ENCODE measurements at places on chromosomes 12 and 14. TPM values are rescaled to one million over a fixed set of nuclear protein-coding genes. Genes with fewer than 3 reads are reported as not detected.

Gene PLEKHD1
- total RNA-seq = 0.15 TPM

Gene PEBP1
- 75.5 TPM for total RNA-seq

Gene KCNH3
- 0.58 TPM for total RNA-seq

Gene GPR84
- 0.25 TPM for total RNA-seq

Gene FERMT2
- total RNA-seq = 2.8 TPM

Gene FAIM2
- total RNA-seq = 0.78 TPM

Gene ARHGDIB
- 1,463 TPM for total RNA-seq

Gene TBX3
- not detected for total RNA-seq

Gene VTI1B
- 73.3 TPM for total RNA-seq

Gene ACSS3
- not detected for total RNA-seq

Gene LMNTD1
- total RNA-seq = not detected

Gene DPPA3
- not detected for total RNA-seq

Gene NPFF
- total RNA-seq = not detected

Gene TMEM233
- total RNA-seq = not detected

Gene SLC17A8
- total RNA-seq = not detected

Gene KRT8
- total RNA-seq = 0.65 TPM

Gene ADAM21
- not detected for total RNA-seq

Gene BRI3BP
- 22.5 TPM for total RNA-seq

Gene MYRFL
- total RNA-seq = not detected

Gene KLRD1
- 1.1 TPM for total RNA-seq

Gene ENDOU
- total RNA-seq = not detected

Gene STAC3
- 4.1 TPM for total RNA-seq

Gene GPR162
- total RNA-seq = not detected

Gene KRT81
- total RNA-seq = not detected

Gene TBX5
- not detected for total RNA-seq

Gene RHOJ
- total RNA-seq = not detected

Gene C1S
- 1.7 TPM for total RNA-seq

Gene C12orf54
- not detected for total RNA-seq

Gene KERA
- total RNA-seq = not detected

Gene RPGRIP1
- not detected for total RNA-seq

Gene CTSG
- 0.93 TPM for total RNA-seq

Gene ASB2
- 99.3 TPM for total RNA-seq

Gene RASAL1
- 0.35 TPM for total RNA-seq

Gene RIPK3
- 38.0 TPM for total RNA-seq

Gene KRT6C
- total RNA-seq = not detected

Gene THAP2
- total RNA-seq = 7.7 TPM

Gene HSP90AA1
- 466 TPM for total RNA-seq

Gene IPO8
- 46.1 TPM for total RNA-seq

Gene NFE2
- total RNA-seq = 0.20 TPM

Gene ALX1
- total RNA-seq = not detected

Gene RAD51B
- total RNA-seq = 33.1 TPM

Gene HIF1A
- 153 TPM for total RNA-seq

Gene GPR132
- total RNA-seq = 51.2 TPM

Gene MYO1H
- not detected for total RNA-seq

Gene KRT2
- total RNA-seq = not detected

Gene RPL10L
- not detected for total RNA-seq

Gene NXPH4
- 0.81 TPM for total RNA-seq

Gene AACS
- 17.1 TPM for total RNA-seq

Gene TSHR
- total RNA-seq = 0.70 TPM

Gene AKAP6
- total RNA-seq = 1.4 TPM

Gene KIF26A
- total RNA-seq = 7.9 TPM

Gene ESPL1
- total RNA-seq = 90.2 TPM

Gene PAH
- not detected for total RNA-seq

Gene KIF5A
- total RNA-seq = 0.93 TPM

Gene CDKN1B
- 166 TPM for total RNA-seq

Gene LRP1
- total RNA-seq = 0.86 TPM

Gene ADCY4
- 5.9 TPM for total RNA-seq

Gene FOXA1
- total RNA-seq = not detected

Gene SSPN
- total RNA-seq = not detected
